ENCODE measurements at places on chromosomes 7 and 10.

GRCh38 chr10:20623546-20623945 is 273.6 kb downstream of the NEBL start:
- DNase-seq = no peak

GRCh38 chr7:7569615-7570014 is 2.9 kb downstream of the MIOS start:
- DNase-seq = no peak

GRCh38 chr7:137025469-137026175 is 157.2 kb downstream of the CHRM2 start:
- no peak for DNase-seq

GRCh38 chr7:66877577-66878300 is 43.3 kb upstream of the TMEM248 start:
- DNase-seq = peak; percentile 15

DNA sequence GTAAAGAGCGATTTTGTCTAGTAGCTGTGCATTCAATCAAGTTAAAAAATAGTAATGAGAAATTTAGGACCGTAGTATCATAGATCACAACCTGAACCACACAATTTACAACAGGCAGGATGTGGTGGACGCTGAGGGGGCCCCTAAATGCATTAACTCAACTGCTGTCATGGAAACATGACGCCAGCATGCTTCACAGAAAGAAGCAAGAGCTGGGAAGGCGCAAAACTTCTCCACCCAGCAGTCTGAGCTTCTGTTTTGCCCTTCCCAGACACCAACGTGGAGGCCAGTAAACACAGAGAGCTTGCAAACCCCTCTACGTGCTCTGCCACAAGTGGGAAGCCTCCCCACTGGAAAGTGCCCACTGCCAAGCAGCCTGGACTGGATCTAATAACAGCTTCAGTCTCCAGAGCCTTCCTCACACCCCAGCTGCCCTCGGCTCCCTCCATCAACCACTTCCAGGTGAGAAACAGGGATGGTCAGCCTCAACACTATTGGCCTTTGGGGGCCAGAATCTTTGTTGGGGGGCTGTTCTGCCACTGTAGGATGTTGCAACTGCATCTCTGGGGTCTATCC is 151.8 kb downstream of the SFMBT2 start:
- DNase-seq = peak; percentile 36

GRCh38 chr7:156725073-156725472 is 84.5 kb downstream of the RNF32 start:
- DNase-seq = no peak

DNA sequence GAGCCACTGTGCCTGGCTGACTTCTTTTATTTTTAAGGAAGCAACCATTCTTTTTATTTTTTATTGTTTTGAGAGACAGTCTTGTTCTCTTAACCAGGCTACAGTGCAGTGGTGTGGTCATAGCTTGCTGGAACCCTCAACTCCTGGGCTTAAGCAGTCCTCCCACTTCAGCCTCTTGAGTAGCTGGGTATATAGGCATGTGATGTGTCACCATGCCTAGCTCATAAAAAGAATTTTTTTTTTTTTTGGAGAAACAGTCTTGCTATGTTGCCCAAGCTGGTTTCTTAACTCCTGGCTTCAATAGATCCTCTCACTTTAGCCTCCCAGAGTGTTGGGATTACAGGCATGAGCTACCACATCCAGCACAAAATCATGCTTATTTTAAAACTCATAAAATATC is 5.8 kb downstream of the MCU start:
- DNase-seq = no peak

DNA sequence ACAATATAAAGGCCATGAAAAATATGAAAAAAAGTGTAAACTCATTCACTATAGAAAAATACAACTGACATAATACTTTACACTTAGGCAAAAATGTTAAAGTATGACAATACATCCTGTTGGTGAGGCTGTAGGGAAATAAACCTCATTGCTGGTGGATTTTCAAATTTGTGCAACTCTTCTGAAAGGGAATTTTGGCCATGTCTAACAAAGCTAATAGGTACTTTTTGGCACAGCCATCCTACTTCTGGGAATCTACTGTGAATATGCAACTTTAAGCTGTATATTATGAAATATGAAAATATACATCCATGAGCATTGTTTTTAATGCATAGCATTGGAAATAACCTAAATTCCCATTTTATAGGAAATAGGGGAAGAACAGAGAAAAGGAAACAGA is 13.4 kb upstream of the COA1 start:
- no peak for DNase-seq

- DNase-seq = no peak
These were observed 2.9 kb upstream of the RBM20 start for GRCh38 chr10:110641256-110641655.

GRCh38 chr10:84302223-84302622 is 26.2 kb upstream of the CCSER2 start:
- DNase-seq = no peak

DNA sequence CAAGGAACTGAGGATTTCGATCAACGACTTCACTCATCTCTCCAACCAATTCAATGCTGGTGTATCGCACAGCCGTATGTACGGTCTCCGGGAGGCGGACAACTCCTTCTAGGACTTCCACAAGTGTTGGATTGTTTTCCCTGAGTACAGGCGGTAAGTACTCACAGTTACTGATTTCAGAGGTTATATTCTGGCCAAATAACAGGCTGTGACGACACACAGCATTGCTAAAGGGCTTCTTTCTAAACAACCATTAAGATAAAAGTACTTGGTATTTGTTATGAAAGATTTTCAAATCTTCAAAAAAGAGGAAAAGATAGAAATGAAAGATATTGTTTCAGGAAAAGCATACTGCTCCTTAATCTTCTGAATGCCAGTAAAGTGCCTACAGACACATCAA is 52.2 kb downstream of the IRF5 start:
- no peak for DNase-seq

- no peak for DNase-seq
These were observed 29.6 kb upstream of the ATXN7L1 start for GRCh38 chr7:105905910-105906568.

GRCh38 chr10:23755556-23755955 is 316.7 kb downstream of the OTUD1 start:
- DNase-seq = no peak

GRCh38 chr10:17229016-17229716 is 1.1 kb downstream of the VIM start:
- DNase-seq = no peak

- DNase-seq = no peak
These were observed 12.7 kb upstream of the SFMBT2 start for GRCh38 chr10:7423521-7423920.

- DNase-seq = no peak
These were observed 31.9 kb downstream of the SH2B2 start for GRCh38 chr7:102318482-102318971.

Measured in GM18507 (cell line).